ENCODE measurements at places on chromosomes 4 and X.

DNA sequence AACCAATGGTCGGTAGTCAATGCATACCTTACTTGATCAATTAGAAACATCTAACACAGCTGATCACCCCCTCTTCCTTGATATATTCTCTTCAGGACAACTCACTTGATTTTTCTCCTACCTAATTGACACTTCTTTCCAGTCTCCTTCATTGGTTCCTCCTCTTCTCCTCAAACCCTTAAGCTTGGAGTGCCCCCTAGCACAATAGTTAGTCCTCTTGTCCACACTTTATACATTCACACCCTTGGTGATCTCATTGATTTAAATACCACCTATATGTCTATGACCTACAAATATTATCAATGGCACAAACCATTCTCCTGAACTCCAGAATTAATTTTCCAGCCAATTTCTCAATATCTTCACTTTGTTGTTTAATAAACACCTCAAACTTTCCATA, 724.0 kb downstream of the ADGRL3 start:
- DNase-seq: no peak

DNA sequence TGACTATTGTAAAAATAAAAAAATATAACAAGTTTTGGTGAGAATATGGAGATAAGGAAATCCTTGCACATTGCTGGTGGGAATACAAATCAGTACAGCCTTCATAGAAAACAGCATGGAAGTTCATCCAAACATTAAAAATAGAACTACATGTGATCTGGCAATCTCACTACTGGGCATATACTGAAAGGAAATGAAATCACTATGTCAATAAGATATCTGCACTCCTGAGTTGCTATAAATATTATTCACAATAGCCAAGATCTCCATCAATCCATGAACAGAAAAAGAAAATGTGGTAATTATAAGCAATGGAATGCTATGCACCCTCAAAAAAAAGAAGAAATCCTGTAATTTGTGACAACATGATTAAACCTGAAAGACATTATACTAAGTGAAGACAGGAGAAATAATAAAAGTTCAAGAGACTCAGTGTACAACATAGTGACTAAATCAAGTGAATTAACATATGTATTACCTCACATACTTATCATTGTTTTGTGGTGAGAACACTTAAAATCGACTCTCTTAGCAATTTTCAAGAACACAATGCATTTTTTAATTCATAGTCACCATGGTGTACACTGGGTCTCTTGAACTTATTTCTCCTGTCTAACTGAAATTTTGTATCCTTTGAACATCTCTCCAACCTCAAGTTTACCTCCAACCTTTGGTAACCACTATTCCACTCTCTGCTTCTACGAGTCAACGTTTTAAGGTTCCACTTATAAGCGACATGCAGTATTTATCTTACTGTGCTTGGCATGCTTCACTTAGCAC, 1703.7 kb upstream of the AGA start:
- no peak for DNase-seq

GRCh38 chr4:5982156-5982973, 35.9 kb downstream of the C4orf50 start:
- no peak for DNase-seq

GRCh38 chrX:65194547-65194946, 218.3 kb upstream of the ZC4H2 start:
- DNase-seq: no peak

All from erythroblast (primary cell).